Keratinocyte (primary cell): ENCODE measurements at places on chromosomes 1 and 21.
A peak's percentile ranks its signal among the peaks of the same experiment; 100 is the strongest.

- DNase-seq, result no peak
Observed at GRCh38 chr1:95627244-95627643, 393.2 kb downstream of the RWDD3 start.

GRCh38 chr1:86239490-86239889 is 82.9 kb upstream of the COL24A1 start:
- DNase-seq, result no peak

GRCh38 chr1:159829822-159830465 is 3.3 kb downstream of the SLAMF8 start:
- no peak for DNase-seq

DNA sequence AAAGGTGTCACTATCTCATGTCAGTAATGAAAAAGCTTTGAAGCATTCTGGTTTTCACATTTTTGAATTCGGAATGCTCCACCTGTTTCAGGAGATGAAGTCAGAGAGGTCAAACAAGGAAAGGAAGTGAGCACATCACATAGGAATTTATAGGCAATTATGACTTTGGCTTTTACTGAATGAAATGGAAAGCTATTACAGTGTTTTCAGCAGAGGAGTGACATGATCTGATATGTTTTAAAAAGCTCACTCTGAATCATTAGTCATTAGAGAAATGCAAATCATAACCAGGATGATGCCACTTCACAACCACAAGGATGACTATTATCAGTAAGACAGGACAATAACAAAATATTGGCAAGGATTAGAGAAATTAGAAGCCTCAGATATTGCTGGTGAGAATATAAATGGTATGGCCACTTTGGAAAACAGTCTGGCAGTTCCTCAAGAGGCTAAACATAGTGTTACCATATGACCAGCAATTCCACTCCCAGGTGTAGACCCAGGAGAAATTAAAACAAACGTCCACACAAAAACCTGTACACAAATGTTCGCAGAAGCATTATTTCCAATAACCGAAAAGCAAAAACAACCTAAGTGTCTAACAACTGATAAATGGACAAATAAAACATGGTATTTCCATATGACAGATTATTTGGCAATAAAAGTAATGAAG is 7.5 kb downstream of the TAF1A start:
- DNase-seq, result peak; percentile 69

- no peak for DNase-seq
Observed at GRCh38 chr21:44887807-44888580, 14.5 kb upstream of the PTTG1IP start.

- DNase-seq, result no peak
Observed at GRCh38 chr1:99599678-99600175, 46.2 kb upstream of the PALMD start.

GRCh38 chr21:38269576-38269936 is 12.8 kb downstream of the KCNJ15 start:
- no peak for DNase-seq

DNA sequence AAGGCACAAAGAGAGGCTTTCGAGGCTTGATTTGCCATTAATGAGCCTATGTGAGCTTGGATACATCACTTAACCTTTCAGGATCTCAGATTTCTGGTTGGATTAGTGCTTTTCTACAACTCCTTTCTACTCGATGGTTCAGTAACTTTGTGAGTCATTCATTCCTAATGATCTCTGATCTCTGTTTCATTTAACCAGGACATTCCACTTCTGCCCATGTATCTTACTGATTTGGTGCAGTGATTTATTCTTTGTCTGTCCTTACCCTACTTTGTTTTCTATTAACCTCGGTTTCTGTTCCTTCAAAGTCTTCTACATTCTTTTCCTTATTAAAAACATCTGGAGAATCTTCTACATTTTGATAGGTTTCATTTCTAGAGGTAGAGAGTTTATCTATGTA is 94.6 kb upstream of the ZBTB18 start:
- DNase-seq, result no peak

DNA sequence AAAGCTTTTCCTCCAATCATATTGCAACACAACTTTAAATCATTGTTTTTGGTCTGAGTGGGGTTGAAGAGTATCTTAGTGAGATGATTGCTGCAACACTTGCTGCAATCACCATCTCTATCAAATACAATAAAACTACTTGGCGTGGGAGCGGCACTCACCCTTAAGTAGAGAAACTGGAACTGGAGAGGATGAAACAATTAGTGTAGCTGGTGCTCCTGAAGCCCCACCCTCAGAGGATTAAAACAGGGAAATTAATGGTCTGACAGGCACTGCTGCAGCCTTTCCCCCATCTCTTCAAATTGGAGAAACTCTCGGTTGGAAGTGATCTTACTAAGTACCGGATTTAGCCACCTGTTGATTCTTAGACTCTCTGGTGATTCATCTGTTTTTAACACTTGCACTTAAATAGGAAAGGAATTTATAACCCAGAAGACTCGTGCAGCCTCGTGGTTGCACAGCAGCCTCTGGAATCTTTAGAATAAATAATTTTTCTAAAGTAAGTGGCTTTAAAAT is 80.5 kb upstream of the KIF26B start:
- DNase-seq, result no peak

DNA sequence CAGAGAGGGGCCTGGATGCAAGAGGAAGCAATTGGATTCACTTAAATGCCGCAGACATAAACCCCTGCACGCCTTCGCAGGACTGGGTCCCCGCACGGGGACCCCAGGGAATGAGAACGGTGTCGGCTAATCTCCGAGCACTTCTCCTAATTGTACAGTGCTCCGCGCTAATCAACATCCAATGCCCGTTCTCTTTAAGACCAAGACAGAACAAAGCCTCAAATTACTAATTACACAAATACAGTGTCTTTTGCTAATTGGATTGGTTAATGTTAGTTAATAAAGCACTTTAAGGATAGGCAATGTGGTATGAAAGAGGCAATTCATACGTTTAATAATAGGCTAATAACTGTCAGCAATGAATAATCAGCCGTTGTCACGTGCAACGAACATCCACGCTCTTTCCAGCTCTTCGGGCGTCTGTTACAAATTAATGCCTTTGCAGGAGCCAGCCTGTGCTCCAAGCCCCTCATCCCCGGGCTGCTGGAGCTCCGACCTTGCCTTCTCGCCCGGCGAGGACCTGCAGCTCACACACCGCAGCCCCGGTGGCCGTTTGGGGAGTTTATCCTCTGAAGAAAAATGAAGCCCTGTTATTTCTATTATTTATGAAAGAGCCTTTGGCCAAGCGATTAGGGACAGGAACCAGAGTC is 157.8 kb downstream of the PRDM16 start:
- DNase-seq, result no peak

- DNase-seq, result no peak
Observed at GRCh38 chr1:108357802-108358201, 92.3 kb upstream of the NBPF6 start.

DNA sequence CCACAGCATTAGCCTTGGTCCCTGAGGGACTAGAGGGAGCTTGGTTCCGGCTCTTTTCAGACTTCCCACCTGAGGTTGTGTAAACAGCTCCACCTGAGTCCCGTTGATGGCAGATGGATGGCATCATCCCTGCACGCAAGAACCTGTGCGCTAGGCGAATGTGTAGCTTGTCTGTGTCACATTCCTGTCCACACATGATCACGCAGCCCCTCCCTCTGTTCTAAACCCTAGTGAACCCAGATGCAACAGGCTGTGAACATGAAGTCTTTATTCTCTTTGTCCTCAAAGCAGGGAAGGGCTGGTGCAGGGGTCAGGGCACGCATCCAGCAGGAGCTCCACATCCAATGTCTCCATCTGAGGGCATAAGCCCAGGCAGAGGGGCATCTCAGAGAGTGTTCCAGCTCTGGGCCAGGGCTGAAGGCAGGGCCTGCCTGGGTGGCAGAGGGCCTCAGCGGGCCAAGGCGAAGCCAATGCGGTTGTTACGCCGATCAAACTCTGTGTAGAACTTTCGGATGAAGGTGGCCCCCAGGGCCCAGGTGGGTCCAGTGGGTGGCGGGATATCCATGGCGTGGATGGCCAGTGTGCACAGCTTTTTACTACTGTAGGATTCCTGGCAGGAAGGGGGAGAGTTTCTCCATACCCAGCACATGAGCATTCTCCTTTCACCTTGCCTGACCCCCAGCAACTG is 2.9 kb upstream of the ETNK2 start:
- peak; percentile 69 for DNase-seq

GRCh38 chr1:185843986-185844385 is 109.8 kb downstream of the HMCN1 start:
- no peak for DNase-seq

DNA sequence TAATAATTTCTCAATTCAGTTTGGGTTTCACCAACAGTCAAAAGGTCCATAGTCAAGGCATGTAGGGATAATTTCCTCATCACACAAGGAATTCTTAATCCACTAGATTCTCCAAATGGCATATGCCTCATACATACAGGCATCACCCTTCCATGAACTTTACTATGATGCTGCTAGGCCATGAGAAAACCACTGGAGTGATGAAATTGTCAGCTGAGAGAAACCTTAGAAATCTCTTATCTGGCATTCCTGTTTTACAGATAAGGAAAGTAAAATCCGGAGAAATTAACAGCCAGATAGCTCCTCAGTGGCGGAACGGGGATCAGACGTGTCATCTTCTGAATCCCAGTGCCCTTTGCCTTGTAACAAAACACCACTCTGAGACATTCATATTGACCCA is 274.4 kb downstream of the NTNG1 start:
- DNase-seq, result no peak

DNA sequence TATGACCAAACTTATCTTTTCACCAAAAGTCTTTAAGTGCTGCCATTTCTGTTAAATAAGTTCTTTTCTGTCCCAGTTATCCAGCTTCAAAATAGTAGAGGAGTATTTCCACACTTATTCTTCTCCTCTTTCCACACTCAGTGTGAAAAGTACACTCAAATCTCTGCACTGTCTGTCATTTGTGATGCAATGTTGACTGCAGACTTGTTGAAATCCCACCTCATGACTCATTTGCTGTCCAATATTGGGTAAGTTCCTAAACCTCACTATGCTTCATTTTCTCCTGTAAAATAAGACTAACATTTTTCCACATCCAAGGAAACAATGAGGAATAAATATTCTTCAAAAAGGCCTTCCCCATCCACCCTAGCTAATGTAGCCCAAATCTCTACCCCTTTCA is 17.5 kb downstream of the LRRIQ3 start:
- DNase-seq, result no peak

DNA sequence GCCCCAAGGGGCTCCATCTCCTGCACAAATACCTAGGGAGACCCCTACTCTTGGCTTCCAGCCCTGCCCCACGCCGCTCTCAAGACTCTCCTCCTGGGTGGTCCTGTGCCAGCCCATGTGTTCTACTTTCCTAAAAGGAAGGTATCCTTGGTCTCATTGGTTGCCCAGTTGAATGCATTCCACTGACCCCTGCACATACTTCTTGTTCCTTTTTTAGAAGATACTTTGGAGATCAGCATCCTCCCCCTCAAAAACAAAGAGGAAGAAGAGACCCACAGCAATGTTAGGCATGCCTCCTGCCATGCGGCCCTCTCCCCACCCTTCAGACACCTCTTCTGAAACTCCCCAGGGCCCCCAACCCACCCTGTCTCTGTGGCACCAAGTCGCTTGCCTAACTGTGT is 4.1 kb downstream of the SLAMF9 start:
- no peak for DNase-seq

DNA sequence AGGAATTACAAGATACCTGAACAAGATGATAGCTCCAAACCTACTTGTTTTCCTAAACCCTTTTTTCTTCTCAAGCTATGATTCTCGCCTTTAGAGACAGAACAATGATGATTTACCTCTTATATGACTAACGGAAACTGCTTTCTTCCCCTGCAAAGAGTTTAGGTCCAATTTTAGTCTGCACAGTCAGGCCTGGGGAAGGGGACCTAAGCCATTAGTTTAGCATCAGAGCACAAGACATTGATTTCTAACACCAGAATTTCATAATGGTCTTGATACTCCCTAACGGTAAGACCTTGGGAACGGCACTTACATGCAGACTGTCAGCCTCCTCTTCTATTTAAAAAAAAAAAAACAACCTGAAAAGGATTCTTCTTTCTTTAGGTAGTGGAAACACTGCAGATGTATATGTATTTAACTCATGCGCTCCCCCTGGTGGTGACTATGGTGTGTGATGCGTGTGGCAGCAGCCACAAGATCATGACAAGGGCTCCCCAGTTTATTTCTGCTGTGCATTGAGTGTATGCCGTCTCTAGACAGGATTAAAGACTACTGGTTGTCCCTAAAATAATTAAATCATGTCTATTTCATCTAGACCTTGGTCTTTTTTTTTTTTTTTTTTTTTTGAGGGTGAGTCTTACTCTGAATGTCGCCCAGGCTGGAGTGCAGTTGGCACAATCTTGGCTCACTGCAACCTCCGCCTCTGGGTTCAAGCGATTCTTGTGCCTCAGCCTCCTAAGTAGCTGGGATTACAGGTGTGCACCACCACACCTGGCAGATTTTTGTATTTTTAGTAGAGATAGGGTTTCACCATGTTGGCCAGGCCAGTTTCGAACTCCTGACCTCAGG is 37.3 kb upstream of the TMEM222 start:
- peak; percentile 38 for DNase-seq

- DNase-seq, result no peak
Observed at GRCh38 chr1:244583358-244583982, 69.5 kb upstream of the DESI2 start.

DNA sequence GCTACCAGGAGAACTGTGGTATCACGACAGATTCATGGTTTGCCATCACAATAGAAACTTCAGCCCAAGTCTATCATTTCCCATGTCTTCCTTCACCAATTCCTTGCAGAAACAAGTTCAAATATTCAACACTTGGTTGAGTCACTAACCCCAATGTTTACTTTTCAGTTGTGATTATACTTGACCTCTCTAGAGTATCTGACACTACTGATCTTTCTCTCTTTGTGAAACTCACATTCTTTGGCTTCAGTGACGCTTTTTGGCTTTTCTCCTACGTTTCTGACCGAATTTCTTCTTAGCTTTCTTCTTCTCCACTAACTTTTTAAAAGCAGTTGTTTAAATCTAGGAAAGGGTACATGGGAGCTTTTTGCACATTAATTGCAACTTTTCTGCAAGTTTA is 48.8 kb upstream of the HMGB4 start:
- no peak for DNase-seq

DNA sequence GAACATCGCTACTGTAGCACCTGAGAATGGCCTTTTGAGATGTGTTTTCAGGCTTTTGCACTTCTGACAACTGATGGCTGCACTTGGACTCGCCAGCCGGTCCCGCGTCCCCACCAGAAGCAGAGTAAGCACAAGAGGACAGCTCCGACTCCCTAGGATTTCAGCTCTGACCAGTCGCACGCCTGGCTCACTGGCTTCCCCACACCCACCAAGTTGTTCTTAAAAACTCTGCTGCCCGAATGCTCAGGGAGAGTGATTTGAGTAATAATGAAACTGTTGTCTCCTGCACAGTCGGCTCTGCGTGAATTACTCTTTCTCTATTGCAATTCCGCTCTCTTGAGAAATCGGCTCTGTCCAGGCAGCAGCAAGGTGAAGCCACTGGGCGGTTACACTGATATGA is 40.2 kb upstream of the NLRP3 start:
- no peak for DNase-seq

DNA sequence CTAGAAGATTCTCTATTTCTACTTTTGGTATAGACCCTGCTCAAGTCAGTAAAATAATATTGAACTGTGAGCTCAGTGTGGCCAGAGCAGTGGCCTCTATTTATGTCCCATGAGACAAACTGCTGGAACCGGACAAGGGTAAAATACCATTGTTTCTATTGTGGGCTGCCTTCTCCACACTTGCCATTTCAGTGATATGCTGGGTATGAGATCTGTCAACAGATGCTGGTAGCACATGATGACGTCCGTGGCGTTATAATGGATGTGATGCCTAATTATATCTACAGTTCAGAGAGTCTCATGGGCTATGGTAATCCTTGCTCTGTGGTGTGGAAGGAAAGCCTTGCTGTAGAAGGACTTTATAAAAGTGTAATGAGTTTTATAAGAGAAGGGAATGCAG is 2.4 kb downstream of the ACTN2 start:
- no peak for DNase-seq

GRCh38 chr21:45532826-45533360 is 9.3 kb downstream of the SLC19A1 start:
- DNase-seq, result no peak
